ENCODE measurements at places on chromosomes 3 and 15. TPM values are rescaled to one million over a fixed set of nuclear protein-coding genes. Genes with fewer than 3 reads are reported as not detected.

Gene LDHAL6B
- total RNA-seq = not detected

Gene GHSR
- not detected for total RNA-seq

- peaks cover 6% of the 10 kb centered on the region for H3K4me1 ChIP-seq
- no peak for DNase-seq
- H3K27ac ChIP-seq = peak overlapping the region; percentile 23
These were observed 189.3 kb downstream of the NFKBIZ start for GRCh38 chr3:102038477-102039142.

DNA sequence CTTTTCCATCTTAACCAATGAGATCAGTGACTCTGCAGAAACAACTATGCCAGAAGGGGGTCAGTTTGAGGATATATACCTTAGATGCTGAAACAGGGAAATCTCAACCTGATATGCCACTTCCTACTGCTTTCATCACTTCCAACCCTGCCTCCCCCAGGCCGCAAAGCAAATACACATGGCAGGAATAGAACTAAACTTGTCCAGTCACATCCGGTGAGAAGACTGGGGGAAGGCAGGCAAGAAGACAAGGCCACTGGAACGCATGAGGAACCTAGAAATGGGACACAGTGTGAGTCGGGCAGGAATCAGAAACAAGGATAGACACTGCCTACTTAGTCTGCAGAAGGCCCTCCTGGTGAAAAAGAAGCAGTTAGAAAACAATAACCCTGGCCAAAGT is 90.6 kb downstream of the MYO5A start:
- H3K4me3 ChIP-seq = no peak overlapping the region
- peaks cover 9% of the 10 kb centered on the region for H3K4me1 ChIP-seq
- no peaks in the 10 kb centered on the region for H3K36me3 ChIP-seq

GRCh38 chr3:13305623-13306022 is 114.5 kb downstream of the NUP210 start:
- no peaks in the 10 kb centered on the region for H3K27me3 ChIP-seq
- no peaks in the 10 kb centered on the region for H3K4me1 ChIP-seq
- DNase-seq = peak; percentile 51
- H3K27ac ChIP-seq = no peak overlapping the region
- H3K4me3 ChIP-seq = no peak overlapping the region

- peaks cover 52% of the 10 kb centered on the region for H3K36me3 ChIP-seq
- H3K4me1 ChIP-seq = peaks cover 45% of the 10 kb centered on the region
- DNase-seq = no peak
- no peaks in the 10 kb centered on the region for H3K27me3 ChIP-seq
These were observed 27.3 kb upstream of the SPTBN5 start for GRCh38 chr15:41921167-41921566.

GRCh38 chr3:58588030-58588614 is 10.9 kb upstream of the FAM107A start:
- no peaks in the 10 kb centered on the region for H3K36me3 ChIP-seq
- no peaks in the 10 kb centered on the region for H3K27me3 ChIP-seq
- H3K4me3 ChIP-seq = no peak overlapping the region
- H3K27ac ChIP-seq = no peak overlapping the region

DNA sequence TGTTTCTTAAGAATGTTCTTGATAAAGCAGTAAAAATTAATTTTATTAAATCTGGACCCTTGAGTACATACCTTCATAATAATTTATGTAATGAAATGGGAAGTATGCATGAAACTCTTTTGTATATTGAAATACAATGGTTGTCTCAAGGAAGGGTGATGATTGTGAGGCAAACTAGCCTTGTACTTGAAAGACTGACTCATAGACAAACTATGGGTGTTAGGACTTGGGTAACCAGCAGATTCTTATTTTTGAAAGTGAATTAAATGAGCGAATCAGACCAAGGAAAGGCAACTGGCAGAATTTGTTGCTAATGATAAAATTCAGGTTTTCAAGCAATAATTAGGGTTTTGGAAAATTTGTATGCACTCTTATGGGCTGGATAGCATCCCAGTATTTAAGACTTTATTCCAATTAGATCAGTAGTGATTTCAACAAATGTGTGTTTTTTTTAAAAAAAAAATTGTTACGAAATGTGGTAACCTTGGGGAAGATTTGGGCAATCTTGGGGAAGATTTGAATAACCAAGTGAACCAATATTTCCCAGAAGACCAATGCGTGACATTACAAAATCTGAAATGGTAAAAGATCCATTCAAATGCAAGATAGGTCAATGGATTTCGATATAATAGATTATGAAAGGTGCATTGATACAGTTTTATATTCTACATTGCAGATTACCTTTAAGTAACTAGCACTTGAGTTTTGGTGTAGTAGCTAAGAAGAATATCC is 42.0 kb downstream of the ATP2C1 start:
- H3K4me1 ChIP-seq = no peaks in the 10 kb centered on the region
- H3K4me3 ChIP-seq = no peak overlapping the region
- DNase-seq = no peak
- H3K27ac ChIP-seq = no peak overlapping the region
- H3K27me3 ChIP-seq = no peaks in the 10 kb centered on the region

GRCh38 chr15:69820819-69821218 is 276.9 kb downstream of the TLE3 start:
- DNase-seq = no peak
- no peak overlapping the region for H3K4me3 ChIP-seq
- no peak overlapping the region for H3K27ac ChIP-seq
- H3K27me3 ChIP-seq = no peaks in the 10 kb centered on the region

GRCh38 chr15:63938486-63939061 is 104.8 kb upstream of the HERC1 start:
- H3K4me3 ChIP-seq = no peak overlapping the region
- H3K4me1 ChIP-seq = peaks cover 26% of the 10 kb centered on the region

DNA sequence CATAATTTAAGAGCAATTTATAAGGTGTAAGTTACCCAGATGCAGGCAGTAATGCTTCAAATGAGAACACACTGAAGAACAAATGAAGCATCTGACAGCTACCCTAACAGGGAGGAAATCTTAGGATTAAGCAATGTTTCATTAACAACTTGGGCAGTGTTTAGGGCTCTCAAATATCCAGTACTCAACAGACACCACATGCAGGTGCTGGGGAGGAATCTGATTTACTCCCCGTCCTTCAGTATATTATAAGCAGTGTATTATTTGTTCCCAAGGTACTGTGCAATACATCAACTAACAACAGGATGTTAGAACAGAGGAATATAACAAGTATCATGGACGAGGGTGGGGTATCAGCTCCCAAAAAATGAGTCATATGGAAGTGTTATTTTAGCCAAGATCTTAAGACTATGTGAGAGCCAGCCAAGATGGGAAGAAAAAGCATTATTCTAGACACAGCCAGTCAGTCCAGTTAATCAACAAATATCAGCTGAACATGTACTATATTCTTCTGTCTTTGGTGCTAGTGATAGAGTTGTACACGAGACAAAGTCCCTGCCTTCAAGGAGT is 20.4 kb downstream of the BTBD1 start:
- peaks cover 48% of the 10 kb centered on the region for H3K36me3 ChIP-seq
- H3K4me1 ChIP-seq = peaks cover 6% of the 10 kb centered on the region
- H3K27ac ChIP-seq = no peak overlapping the region
- no peak for DNase-seq

- no peaks in the 10 kb centered on the region for H3K36me3 ChIP-seq
- no peaks in the 10 kb centered on the region for H3K27me3 ChIP-seq
- no peak overlapping the region for H3K27ac ChIP-seq
- peaks cover 22% of the 10 kb centered on the region for H3K4me1 ChIP-seq
These were observed 45.5 kb downstream of the CBLB start for GRCh38 chr3:105823149-105823867.

- H3K27me3 ChIP-seq = no peaks in the 10 kb centered on the region
- DNase-seq = no peak
- no peaks in the 10 kb centered on the region for H3K4me1 ChIP-seq
- no peak overlapping the region for H3K4me3 ChIP-seq
These were observed 76.5 kb upstream of the ALDH1A3 start for GRCh38 chr15:100803171-100803440.

Data from spleen (tissue), 13 donors.